ENCODE measurements at places on chromosomes 1 and 21. TPM values are rescaled to one million over a fixed set of nuclear protein-coding genes. Genes with fewer than 3 reads are reported as not detected.
A peak's percentile ranks its signal among the peaks of the same experiment; 100 is the strongest.

DNA sequence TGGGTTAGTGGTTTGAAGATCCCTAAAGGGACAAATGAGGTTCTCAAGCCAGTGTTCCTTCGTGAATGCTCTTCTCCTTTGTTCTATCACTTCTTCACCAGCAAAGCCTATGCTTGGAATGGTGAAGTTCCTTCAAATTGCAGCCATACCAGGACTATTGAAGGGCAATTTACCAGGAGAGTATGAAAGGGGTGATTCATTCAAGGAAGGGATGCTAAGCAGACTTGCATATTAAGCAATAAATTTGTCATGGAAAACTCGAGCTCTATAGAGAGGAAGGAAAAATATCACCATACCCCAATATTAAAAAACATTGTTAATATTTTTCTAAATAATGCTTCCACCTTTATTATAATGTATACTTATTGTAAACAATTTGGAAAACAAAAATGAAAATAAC is 9.3 kb upstream of the TSNAX start:
- H3K4me1 ChIP-seq: no peaks in the 10 kb centered on the region
- H3K4me3 ChIP-seq: no peak overlapping the region
- no peaks in the 10 kb centered on the region for H3K27me3 ChIP-seq
- no peaks in the 10 kb centered on the region for H3K36me3 ChIP-seq
- H3K27ac ChIP-seq: no peak overlapping the region

GRCh38 chr1:47578721-47579419 is 141.0 kb downstream of the FOXD2 start:
- H3K27ac ChIP-seq: no peak overlapping the region
- no peaks in the 10 kb centered on the region for H3K36me3 ChIP-seq
- no peaks in the 10 kb centered on the region for H3K4me1 ChIP-seq
- DNase-seq: no peak

GRCh38 chr1:115694805-115695204 is 53.0 kb downstream of the VANGL1 start:
- no peak overlapping the region for H3K27ac ChIP-seq
- no peak for DNase-seq
- no peaks in the 10 kb centered on the region for H3K27me3 ChIP-seq
- H3K4me1 ChIP-seq: no peaks in the 10 kb centered on the region
- H3K36me3 ChIP-seq: no peaks in the 10 kb centered on the region
- H3K4me3 ChIP-seq: no peak overlapping the region

DNA sequence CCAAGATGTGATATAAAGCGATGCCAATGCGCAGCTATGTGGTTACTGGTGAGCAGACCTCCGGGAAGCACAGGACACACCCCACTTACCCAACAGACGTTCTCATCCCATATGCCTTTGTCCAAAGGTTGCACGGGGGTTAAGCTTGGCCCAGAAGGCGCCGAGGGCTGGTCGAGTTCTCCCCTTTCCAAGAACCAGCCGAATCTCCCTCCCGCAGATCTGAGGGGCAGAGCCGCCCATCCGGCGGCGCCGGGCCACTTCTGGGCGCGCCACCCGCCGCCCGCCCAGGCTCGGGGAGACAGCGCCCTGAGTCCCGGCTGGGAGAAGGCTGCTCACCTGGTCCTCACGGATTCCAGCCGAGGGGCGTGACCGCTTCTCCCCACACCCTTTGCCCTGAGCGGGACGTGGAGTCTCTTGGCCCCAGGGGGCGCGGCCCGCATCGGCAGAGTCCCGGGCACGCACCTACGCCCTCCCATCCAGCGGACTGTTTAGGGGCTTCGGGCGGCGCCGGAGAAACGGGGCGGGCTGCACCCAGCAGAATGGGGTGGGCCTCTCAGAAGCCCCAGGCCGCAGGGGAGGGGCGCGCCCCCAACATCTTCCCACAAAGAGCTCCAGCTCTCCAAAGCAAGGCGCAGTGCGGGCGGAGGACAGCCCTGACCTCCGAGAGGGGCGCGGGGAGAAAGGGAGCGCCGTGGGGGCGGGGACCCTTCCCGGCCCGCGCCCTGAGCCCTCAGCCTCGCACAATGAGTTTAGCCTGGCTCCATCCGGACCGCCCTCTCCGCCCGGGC is 615 bp downstream of the GPR161 start:
- peak; percentile 34 for DNase-seq
- H3K27ac ChIP-seq: peak overlapping the region; percentile 96
- no peaks in the 10 kb centered on the region for H3K27me3 ChIP-seq
- peak overlapping the region; percentile 82 for H3K4me3 ChIP-seq
- H3K4me1 ChIP-seq: no peaks in the 10 kb centered on the region
- no peaks in the 10 kb centered on the region for H3K36me3 ChIP-seq

- peak overlapping the region; percentile 11 for H3K4me3 ChIP-seq
- H3K27me3 ChIP-seq: no peaks in the 10 kb centered on the region
- H3K36me3 ChIP-seq: no peaks in the 10 kb centered on the region
Observed at GRCh38 chr21:34158866-34159835, 85.8 kb downstream of the MRPS6 start.

DNA sequence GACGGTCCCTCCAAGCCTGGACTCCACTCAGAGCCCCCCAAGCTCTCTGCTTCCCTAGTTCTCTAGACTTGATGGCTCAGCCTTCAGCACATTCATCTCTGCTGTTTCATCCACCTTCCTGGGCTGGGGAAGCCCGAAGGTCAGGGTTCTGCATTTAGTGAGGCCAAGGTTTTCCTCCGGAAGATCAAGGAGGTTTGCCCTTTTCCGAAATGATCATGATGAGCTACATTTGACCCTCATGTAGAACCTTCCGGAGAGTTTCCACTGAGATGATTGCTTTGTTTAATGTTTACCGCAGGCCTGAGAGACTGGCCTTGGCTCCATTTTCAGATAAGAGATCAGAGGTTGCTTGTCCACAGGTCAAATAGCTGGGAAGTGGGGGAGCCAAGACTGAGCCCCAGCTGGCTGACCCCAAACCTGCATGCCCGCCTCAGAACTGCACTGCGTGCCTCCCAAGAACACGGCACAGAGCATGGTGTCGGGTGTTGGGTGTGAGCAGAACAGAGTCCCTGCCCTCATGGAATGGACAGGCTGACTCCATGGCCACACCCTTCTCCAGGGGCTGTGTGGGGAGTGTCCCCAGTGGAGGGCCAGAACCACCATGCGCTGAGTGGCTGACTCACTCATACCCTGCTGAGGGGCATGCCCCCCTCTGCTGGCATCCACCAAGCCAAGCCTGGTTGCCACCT is 200.8 kb upstream of the TMEM51 start:
- H3K36me3 ChIP-seq: no peaks in the 10 kb centered on the region
- no peak overlapping the region for H3K4me3 ChIP-seq
- H3K27ac ChIP-seq: no peak overlapping the region
- H3K4me1 ChIP-seq: no peaks in the 10 kb centered on the region
- no peaks in the 10 kb centered on the region for H3K27me3 ChIP-seq

- no peaks in the 10 kb centered on the region for H3K27me3 ChIP-seq
- no peak overlapping the region for H3K4me3 ChIP-seq
- no peak for DNase-seq
- H3K36me3 ChIP-seq: no peaks in the 10 kb centered on the region
- peaks cover 5% of the 10 kb centered on the region for H3K4me1 ChIP-seq
Observed at GRCh38 chr1:89519779-89520358, 4.8 kb upstream of the LRRC8B start.

GRCh38 chr1:97943354-97943753 is 22.5 kb upstream of the DPYD start:
- H3K36me3 ChIP-seq: no peaks in the 10 kb centered on the region
- H3K4me3 ChIP-seq: no peak overlapping the region
- no peak for DNase-seq
- no peaks in the 10 kb centered on the region for H3K4me1 ChIP-seq

GRCh38 chr1:85058311-85058710 is 10.0 kb upstream of the MCOLN3 start:
- H3K27ac ChIP-seq: no peak overlapping the region
- H3K36me3 ChIP-seq: no peaks in the 10 kb centered on the region
- no peak overlapping the region for H3K4me3 ChIP-seq
- DNase-seq: no peak
- H3K27me3 ChIP-seq: no peaks in the 10 kb centered on the region

DNA sequence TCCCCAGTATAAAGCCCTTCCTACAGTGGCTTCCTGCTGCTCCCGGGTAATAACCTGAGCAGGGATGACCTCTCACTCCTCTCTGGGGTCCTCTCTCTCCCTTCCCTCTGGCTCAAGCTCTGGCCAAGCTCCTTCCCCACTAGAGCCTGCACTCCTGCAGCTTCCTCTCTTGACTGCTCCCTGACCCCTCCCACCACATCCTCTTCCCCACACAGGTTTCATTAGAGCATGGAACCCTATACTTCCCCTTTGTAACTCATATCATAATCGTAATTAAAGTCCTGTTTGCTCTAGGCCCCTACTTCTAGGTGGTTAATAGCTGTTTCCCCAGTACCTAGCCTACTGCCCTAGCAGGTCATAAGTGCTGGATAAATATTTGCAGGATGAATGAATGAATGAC is 146.2 kb downstream of the C1orf21 start:
- H3K36me3 ChIP-seq: no peaks in the 10 kb centered on the region
- DNase-seq: no peak
- no peaks in the 10 kb centered on the region for H3K27me3 ChIP-seq
- peak overlapping the region; percentile 42 for H3K27ac ChIP-seq
- peaks cover 10% of the 10 kb centered on the region for H3K4me1 ChIP-seq

GRCh38 chr1:151988405-151988923 is 5.2 kb downstream of the S100A10 start:
- H3K27ac ChIP-seq: peak overlapping the region; percentile 26
- no peaks in the 10 kb centered on the region for H3K27me3 ChIP-seq
- no peak for DNase-seq

GRCh38 chr1:109948285-109948630 is 36.3 kb upstream of the AHCYL1 start:
- H3K36me3 ChIP-seq: no peaks in the 10 kb centered on the region
- no peak for DNase-seq
- H3K4me3 ChIP-seq: no peak overlapping the region

DNA sequence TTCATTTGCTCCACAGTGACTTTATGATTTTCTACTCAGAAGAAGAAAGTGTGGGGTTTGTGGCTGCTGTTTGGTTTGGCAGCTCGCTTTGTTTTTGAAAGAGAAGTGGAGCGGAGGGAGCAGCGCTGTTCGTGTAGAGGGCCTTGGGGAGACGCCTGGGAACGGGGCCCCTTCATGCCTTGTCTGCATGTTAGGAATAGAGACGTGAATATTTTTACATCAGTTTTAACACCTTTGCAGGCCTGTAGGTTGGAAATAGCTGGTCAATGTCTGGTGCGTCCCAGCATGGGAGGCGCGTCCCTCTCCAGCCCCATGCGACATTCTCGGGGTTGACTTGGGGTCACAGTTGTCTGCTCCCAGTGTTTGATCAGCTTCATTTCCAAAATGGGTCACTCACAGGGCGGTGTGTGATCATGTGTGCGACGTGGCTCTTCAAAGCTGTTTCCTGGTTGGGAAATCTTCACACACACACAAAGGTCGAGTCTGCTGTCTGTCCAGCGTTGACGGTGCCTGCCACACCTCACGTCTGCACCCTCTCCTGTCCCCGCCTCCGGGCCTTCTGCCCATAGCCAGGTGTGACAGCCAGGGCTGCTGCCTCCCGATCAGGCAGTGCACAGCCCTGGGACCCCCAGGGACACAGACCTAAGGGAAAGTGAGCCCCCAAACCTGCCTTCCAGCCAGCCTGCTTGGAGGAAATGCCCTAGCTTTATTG is 149.2 kb downstream of the PSMG1 start:
- no peaks in the 10 kb centered on the region for H3K27me3 ChIP-seq
- no peak for DNase-seq

DNA sequence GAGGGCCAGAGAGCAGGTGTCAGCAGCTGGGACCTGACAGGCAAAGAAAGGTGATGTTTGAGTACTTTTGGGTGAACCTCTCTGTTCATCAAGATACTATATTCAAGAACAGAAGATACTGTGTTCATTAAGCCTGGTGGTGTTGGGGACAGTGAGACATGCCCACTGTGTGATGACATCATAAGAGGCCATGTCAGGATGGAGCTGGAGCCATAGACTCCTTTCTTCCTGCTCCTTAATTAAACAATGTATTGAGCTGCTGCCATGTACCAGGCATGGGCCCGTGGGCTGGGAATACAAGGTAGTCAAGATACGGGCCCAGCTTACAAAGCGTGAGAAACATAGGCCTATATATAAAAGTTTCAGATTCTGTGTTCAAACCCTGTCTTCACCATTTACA is 435.4 kb downstream of the RPS6KC1 start:
- no peak for DNase-seq
- H3K27me3 ChIP-seq: no peaks in the 10 kb centered on the region
- no peak overlapping the region for H3K4me3 ChIP-seq
- H3K4me1 ChIP-seq: no peaks in the 10 kb centered on the region

GRCh38 chr21:14361958-14362357 is 21.0 kb downstream of the HSPA13 start:
- no peaks in the 10 kb centered on the region for H3K27me3 ChIP-seq
- H3K4me3 ChIP-seq: no peak overlapping the region
- no peaks in the 10 kb centered on the region for H3K4me1 ChIP-seq
- no peaks in the 10 kb centered on the region for H3K36me3 ChIP-seq

DNA sequence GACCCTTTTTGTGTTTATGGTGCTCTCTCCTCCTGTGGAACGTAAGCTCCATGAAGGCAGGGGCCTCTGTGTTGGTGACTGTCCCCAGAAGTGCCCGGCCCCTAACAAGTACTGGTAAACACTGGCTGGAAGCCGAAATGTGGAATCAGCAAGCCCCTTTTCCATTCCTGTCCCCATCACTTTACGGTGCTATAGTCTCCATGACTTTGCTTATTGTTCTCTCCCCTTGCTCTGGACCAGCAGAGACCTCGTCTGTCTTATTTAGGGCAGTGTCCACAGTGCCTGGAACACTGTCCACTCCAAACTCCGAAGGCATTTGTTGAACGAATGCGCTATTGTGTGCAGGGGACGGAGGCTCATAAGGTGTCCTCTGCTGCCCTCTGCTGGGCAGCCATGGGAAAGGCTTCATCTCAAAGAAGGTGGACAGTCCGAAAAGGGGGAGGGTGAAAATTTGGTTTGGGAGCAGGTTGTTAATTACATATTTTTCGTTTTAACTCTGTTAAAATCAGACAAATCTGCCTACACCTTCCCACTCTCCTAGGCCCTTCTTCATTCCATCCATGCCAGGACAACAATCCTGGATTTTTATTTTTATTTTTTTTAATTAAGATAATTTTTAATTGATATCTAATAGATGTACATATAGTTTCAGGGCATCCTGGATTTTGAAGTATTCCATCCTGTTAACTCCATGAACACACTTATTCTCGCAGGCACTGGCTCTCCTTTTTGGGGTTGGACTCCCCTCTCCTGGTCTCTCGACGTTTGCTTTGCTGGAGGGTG is 115.6 kb downstream of the PGBD5 start:
- DNase-seq: peak; percentile 79
- no peaks in the 10 kb centered on the region for H3K27me3 ChIP-seq
- H3K4me1 ChIP-seq: no peaks in the 10 kb centered on the region
- no peak overlapping the region for H3K4me3 ChIP-seq
- no peaks in the 10 kb centered on the region for H3K36me3 ChIP-seq

SEC16B gene
- 12.6 TPM for total RNA-seq

FAM167B gene
- not detected for total RNA-seq

MPL gene
- not detected for total RNA-seq

CLIC6 gene
- 0.69 TPM for total RNA-seq

PKN2 gene
- total RNA-seq: 69.7 TPM

OR14K1 gene
- not detected for total RNA-seq

DENND2C gene
- total RNA-seq: 4.5 TPM

HES4 gene
- 39.7 TPM for total RNA-seq

HMGCL gene
- 33.5 TPM for total RNA-seq
